Activated naive CD4-positive, alpha-beta T cell treated with anti-CD3 and anti-CD28 coated beads, Interleukin-2, amount 50 U/mL, for 72 hours (primary cell): ENCODE measurements at places on chromosomes 2 and 18. TPM values are rescaled to one million over a fixed set of nuclear protein-coding genes. Genes with fewer than 3 reads are reported as not detected.

GALR1 gene
- not detected for total RNA-seq

COL4A4 gene
- not detected for total RNA-seq

TMEM163 gene
- not detected for total RNA-seq

ALK gene
- 0.05 TPM for total RNA-seq

C2orf66 gene
- 0.53 TPM for total RNA-seq

CNRIP1 gene
- total RNA-seq: not detected

SH2D6 gene
- 0.55 TPM for total RNA-seq

LYPD6B gene
- total RNA-seq: not detected

OR6B2 gene
- total RNA-seq: not detected

C2orf92 gene
- 17.5 TPM for total RNA-seq

UGT1A5 gene
- total RNA-seq: not detected

CYRIA gene
- total RNA-seq: 2.7 TPM

SIX3 gene
- not detected for total RNA-seq

FHL2 gene
- 3.0 TPM for total RNA-seq

FBXO15 gene
- total RNA-seq: 4.8 TPM

ANKRD36B gene
- total RNA-seq: 44.9 TPM

ETAA1 gene
- 11.2 TPM for total RNA-seq

ANKRD62 gene
- not detected for total RNA-seq

RIT2 gene
- not detected for total RNA-seq

SLC16A14 gene
- total RNA-seq: not detected

MAPK4 gene
- not detected for total RNA-seq

TLX2 gene
- total RNA-seq: 0.25 TPM

ABCG8 gene
- total RNA-seq: not detected

PLCD4 gene
- total RNA-seq: 0.36 TPM

CYP26B1 gene
- total RNA-seq: 0.06 TPM

ZSCAN30 gene
- total RNA-seq: 17.6 TPM

GULP1 gene
- not detected for total RNA-seq

GPBAR1 gene
- 0.88 TPM for total RNA-seq

ERICH2 gene
- total RNA-seq: not detected

DIPK1C gene
- not detected for total RNA-seq

ALMS1 gene
- total RNA-seq: 25.4 TPM

GAREM1 gene
- total RNA-seq: not detected

TFCP2L1 gene
- total RNA-seq: 0.06 TPM

MYO7B gene
- 1.9 TPM for total RNA-seq

C1QL2 gene
- total RNA-seq: not detected

GALNT3 gene
- 5.3 TPM for total RNA-seq

RESP18 gene
- total RNA-seq: not detected

STARD6 gene
- not detected for total RNA-seq

SERPINB2 gene
- total RNA-seq: not detected

BCL2L11 gene
- total RNA-seq: 11.0 TPM

RASGRP3 gene
- total RNA-seq: 2.5 TPM

DPY30 gene
- total RNA-seq: 63.1 TPM

NAT8 gene
- not detected for total RNA-seq

EFR3B gene
- total RNA-seq: 0.43 TPM

TACR1 gene
- not detected for total RNA-seq

ACP1 gene
- total RNA-seq: 130 TPM

LAMA1 gene
- not detected for total RNA-seq

RTP5 gene
- not detected for total RNA-seq

IL36RN gene
- total RNA-seq: not detected

GPR55 gene
- 12.1 TPM for total RNA-seq

GKN2 gene
- not detected for total RNA-seq

RBM43 gene
- total RNA-seq: 5.0 TPM

EPB41L5 gene
- total RNA-seq: 9.2 TPM

EML6 gene
- 2.4 TPM for total RNA-seq

AQP12B gene
- total RNA-seq: not detected

VWC2L gene
- not detected for total RNA-seq

SERPINB4 gene
- total RNA-seq: not detected

RUFY4 gene
- total RNA-seq: 3.2 TPM
